ENCODE measurements at places on chromosomes 11 and 22. TPM values are rescaled to one million over a fixed set of nuclear protein-coding genes. Genes with fewer than 3 reads are reported as not detected.

DNA sequence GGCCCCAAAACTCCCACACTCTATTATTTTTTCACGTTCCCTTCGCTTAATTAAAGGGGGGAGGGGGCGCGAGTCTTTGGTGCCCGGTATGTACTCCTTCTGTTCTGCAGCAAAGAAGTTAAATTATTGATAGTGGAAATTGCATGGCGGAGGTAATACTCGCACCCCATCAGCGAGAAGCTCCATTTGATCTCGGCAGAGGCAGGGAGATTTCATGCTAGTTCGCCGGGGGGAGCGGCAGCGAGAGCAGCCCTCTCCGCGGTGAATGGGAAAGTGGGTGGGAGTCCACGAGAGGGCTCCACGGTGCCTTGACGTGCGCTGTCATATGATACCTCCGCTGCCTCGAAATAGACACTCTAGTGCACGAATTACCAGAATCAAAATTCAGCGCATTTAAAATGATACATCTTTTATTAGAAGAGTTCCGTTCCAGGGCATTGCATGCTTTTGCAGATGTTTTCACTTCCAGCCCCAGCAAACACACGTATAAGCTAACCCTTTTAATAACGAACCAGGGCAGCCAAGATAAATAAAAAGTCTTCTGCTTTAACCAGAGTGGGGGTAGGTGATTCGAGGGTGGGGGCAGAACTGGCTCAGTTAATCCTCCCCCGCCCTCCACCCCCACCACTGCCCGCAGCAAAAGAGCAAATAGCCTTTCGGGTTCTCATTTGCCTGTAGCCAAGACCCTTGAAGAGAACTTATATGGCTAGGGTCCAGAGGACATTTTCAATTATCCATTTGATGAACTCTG, 1.3 kb upstream of the BDNF start:
- no peak for DNase-seq

DNA sequence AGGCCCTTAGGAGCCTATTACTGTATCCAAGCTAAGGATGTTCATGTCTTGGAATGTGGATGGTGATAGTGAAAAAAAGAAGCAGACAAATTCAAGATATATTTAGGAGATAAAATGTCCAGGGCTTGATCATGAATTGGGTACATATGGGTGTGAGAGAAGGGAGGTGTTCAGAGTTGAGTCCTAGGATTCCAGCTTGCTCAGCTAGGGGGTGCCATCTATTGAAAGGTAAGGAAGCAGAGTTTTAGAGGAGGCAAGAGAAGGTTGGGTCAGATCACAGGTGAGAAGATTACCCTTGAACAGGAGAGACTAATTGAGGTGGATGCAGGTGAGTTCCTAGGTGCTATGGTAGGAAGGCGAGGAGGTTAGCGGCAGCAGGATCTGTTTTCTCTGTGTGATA, 60.5 kb downstream of the GRAMD1B start:
- no peak for DNase-seq

DNA sequence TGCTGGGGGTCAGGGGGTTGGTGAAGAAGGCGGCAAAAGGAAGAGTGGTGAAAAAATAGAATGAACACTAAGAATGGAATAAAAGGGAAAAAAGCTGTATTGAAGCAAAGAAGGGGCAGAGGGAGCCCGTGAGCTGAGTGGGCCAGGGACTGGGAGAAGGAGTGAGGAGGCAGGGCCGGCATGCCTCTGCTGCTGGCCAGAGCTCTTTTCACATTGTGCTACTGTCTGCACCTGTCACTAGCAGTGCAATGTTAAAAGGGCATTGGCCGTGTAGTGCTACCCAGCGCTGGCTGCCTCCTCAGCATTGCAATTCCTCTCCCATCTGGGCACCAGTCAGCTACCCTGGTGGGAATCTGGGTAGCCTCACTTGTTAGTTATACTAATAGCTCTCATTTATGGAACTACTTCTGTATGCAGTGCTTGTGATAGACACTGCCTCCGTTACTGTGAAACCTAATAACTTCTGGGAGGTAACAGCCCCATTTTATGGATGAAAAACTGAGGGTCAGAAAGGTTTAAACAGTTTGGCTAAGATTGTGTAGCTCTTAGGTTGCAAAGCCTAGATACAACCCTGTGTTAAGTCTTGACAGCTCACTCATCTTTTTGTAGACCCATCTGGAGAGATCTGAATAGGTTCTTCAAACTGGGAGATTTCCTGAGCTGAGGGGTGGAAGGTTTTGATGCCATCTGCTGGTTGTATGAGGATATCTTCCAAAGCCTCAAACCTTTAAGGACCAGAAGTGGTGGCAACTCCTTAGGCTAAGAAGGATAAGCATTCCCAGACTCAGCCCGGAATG, 8.5 kb downstream of the YPEL4 start:
- DNase-seq = no peak

DNA sequence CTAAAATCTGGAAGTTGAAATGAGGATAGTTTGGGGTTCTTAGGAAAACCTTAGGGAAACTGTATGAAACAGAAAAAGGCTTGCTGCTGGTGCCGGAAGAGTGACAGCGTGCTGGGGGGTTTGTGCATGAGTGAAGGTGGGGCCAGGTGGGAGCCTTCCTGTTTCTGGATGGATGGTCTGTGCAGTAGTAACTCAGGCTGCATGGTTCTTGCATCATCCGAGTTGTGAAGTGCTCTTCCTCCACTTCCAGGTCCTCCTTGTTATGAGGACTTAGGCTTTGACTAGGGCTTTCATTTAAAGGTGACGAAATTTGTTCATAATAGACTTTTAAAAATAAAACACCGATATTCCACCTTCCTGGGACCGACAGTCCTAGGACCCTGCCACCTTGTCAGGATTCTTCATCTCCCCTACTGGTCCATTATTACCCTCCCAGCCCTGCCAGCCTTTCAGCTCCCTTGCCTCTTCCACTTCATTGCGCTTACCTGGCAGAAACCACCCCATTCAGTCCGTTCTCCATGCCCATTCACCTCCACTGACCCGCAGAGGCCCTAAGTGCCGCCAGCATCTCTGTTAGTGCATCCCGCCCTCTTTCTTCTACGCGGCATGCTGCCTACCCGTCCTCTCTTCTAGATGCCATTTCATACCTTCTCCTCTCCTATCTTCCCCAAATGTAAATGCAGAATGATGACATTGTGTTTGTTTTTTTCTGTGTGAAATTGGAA, 47.3 kb downstream of the PPFIA1 start:
- DNase-seq = no peak

- DNase-seq = no peak
Measured at GRCh38 chr11:86119077-86119476, 50.2 kb upstream of the PICALM start.

DNA sequence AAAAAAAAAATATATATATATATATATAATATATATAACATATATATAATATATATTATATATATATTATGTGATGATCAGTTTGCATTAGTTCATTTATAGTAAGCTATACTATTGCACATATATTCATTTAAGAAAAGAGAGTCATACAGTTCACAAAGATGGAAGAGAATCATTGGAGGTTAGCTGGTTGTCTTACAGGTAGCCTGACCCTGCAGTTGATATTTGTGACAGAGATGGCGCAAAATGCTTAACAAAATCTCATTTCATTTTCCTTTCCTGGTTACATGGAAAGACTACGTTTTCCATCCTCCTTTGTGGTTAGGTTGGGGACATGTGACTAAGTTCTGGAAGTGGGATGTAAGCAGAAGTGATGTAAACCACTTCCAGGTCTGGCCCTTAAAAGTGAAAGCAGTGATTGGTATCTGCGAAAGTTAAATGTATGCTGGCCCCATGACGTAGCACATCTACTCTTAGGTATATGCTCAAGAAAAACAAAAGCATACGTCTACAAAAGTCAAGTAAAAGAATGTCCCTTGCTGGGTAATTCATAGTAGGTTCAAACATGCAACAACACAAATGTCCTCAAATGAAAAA, 7.2 kb upstream of the TMEM135 start:
- no peak for DNase-seq

- DNase-seq = no peak
Measured at GRCh38 chr11:130483124-130483523, 34.7 kb downstream of the ADAMTS15 start.

DNA sequence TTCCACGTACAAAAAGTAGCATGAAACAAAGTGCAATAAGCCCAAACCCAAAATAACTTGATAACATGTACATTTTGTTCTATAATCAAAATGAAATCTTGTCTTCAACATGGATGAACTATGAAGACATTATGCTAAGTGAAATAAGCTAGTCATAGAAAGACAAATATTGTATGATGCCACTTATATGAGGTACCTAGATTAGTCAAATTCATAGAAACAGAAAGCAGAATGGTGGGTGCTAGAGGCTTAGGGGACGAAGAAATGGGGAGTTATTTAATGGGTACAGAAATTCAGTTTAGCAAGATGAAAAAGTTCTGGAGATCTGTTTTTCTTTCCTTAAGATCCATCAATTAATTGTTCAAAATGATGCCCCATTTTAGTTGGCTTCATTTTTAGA, 7.5 kb downstream of the PGM2L1 start:
- no peak for DNase-seq

GRCh38 chr22:17087498-17088131, 2.8 kb downstream of the IL17RA start:
- DNase-seq = no peak

Gene APBB1
- polyA plus RNA-seq = 54.5 TPM

Gene ZBTB16
- 1.6 TPM for polyA plus RNA-seq

Gene TNNT3
- polyA plus RNA-seq = 15.3 TPM

Gene PC
- polyA plus RNA-seq = 61.7 TPM

Gene NAP1L4
- polyA plus RNA-seq = 192 TPM

Gene ZNF280A
- polyA plus RNA-seq = not detected

Gene GPR83
- 0.50 TPM for polyA plus RNA-seq
